Fibroblast of the conjunctiva (primary cell): ENCODE measurements at places on chromosomes 2 and 18.

DNA sequence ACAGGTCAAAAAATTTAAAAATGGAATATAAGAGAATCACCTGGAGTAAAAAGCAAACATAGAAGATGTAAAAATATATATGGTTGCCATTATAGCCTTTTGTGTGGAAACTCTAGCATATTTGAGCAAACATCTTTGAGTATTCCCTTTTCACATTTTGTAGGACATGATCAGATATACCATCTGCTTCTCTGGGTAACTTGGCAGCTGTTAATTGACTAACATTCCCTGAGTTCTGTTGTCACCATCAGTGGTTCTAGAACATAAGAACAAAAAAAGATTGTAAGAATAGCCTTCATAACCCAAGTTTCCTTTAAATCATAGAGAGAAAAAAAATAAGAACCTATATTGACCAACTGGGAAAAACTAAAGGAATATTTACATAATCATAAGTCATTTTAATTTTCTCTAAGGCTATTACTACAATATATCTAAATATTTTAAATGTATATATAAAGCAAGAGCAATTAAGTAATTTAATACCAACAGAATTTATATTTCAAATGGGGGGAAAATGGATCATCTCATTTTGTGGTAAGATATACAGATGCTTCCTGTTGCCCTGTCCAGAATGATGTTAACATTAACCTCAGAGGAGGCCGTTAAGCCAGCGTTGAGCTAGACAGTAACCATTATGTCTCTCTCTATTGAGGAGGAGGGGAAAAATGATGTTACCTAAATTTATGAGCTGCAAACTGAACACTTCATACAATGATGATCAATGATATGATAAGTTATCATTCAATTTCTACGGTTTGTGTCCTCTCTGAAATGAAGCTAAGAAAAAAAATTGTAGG is 9.8 kb upstream of the INO80D start:
- DNase-seq = no peak

- DNase-seq = no peak
These were observed 11.2 kb upstream of the B3GNT2 start for GRCh38 chr2:62184512-62185230.

GRCh38 chr2:196201229-196202009 is 30.0 kb upstream of the STK17B start:
- DNase-seq = no peak

DNA sequence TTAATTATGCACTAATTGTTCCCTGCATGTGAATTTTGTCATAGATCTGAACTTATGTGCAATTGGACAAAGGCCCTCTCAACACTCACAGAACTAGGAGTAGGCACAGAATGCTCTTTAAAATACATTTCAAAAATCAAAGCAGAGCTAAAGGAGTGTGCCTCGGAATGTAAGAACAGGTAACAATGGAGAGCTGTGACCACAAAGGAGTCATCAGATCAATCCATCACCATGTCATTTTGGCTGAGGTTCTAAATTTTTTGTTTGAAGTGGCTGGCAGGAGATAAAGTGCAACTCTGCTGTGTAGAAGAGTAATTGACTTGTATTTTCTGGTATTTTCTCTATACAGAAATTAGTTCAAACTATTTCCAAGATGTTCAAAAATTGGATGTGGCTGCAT is 155.4 kb downstream of the NRP2 start:
- no peak for DNase-seq

GRCh38 chr2:55384786-55385185 is 34.9 kb downstream of the CCDC88A start:
- no peak for DNase-seq

GRCh38 chr2:69483024-69483423 is 45.8 kb upstream of the NFU1 start:
- DNase-seq = no peak

DNA sequence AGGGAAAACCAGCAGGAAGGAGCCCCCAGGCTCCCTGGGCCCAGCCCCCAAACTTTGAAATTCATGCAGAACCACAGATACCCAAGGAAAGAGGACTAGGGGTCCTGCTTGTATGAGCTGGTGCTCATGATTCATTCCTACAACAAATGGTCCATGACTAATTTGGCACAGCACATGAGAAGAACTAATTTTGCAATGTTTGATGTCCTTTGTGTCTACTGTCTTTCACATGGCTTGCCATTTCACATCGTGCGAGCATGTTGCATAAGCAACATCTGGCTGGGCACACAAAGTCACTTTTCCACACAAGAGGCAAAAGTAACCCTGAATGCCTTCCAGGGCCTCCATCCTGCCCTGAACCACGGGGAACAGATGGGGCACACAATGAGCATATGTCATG is 149.6 kb upstream of the APCDD1 start:
- DNase-seq = peak; percentile 82

DNA sequence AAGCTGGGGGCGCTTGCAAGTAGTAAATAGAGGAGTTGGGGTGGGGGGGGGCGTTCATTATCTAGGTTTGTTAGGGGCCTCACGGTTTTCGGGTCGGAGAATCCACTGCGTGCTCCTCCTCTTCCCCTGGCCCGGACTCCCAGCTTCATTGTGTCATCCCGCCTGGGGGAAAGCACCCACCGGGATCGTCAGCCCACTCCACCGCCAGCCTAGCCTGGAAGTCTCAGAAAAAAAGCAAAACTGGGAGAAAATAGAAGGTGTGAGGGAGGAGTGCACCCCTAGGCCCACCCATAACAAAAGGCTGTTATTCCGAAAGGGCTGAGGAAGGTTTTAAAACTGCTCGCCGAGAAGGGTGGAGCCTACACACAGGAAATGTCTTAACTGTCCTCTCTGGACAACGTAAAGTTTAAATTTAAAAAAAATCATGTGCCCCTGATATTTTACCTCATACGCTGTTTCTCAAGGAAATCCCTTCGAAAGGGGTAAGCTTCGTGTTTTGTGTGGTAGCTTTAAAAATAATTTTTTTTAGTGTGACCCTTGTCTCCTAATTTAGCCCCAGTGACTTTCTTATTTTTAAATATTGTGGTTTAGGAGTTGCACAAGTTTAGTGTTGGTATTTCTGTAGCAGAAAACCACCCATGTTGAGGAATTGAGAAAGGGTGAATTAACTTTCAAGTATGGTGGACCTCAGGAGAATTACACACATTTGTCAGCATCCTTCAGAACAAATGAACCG is 104.2 kb downstream of the SPTBN1 start:
- no peak for DNase-seq

- DNase-seq = no peak
These were observed 57.4 kb downstream of the MYO1B start for GRCh38 chr2:191302459-191303139.

GRCh38 chr2:3587432-3587831 is 7.5 kb upstream of the COLEC11 start:
- no peak for DNase-seq
